Activated T-helper 1 cell treated with Interleukin-2 at 50 U/mL for 16 hours (primary cell): ENCODE measurements at places on chromosomes 13 and 19.

- no peak for DNase-seq
These were observed 49.6 kb downstream of the ABCC4 start for GRCh38 chr13:95251641-95252040.

DNA sequence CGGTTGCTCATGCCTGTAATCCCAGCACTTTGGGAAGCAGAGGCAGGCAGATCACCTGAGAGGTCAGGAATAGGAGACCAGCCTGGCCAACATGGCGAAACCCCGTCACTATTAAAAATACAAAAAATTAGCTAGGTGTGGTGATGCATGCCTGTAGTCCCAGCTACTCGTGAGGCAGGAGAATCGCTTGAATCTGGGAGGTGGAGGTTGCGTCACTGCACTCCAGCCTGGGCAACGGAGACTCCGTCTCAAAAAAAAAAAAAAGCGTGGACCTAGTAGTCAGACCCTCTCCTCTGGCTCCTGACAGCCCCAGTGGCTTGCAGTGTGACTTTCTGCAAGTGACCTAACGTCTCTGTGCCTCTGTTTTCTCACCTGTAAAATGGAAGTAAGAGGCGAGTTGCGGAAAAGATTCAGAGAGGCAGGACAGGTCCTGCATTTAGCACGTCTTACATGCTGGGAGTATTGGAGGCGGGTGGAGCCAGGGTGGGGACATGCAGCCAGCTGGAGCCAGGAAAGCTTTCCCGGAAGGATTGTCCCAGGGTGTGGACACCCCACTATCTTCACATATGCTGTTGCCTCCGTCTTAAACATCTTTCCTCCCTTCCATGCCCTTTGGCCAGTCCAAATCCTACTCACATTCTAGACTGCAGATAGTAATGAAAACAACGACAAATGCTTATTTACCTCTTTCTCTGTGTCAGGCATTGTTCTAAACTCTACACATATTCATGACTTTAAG, 2.9 kb downstream of the TUBB4A start:
- no peak for DNase-seq

DNA sequence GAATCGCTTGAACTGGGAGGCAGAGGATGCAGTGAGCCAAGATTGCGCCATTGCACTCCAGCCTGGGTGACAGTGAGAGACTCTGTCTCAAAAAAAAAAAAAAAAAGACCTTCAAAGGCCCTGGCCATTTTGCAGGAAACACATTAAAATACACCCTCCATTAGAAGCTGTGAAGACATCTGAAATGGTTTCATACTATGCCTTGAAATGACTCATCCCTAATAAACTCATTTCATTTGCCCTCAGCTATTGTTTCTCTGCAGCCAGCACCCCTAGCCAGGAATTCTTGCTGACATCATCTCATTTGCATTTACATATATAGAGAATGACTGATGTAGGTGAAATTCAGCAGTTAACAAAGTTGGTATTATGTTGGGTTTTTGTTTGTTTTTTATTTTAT, 8.7 kb downstream of the EML2 start:
- no peak for DNase-seq

GRCh38 chr19:47447470-47448359, 24.0 kb downstream of the SLC8A2 start:
- no peak for DNase-seq

GRCh38 chr13:111924678-111925075, 142.3 kb upstream of the SOX1 start:
- no peak for DNase-seq

DNA sequence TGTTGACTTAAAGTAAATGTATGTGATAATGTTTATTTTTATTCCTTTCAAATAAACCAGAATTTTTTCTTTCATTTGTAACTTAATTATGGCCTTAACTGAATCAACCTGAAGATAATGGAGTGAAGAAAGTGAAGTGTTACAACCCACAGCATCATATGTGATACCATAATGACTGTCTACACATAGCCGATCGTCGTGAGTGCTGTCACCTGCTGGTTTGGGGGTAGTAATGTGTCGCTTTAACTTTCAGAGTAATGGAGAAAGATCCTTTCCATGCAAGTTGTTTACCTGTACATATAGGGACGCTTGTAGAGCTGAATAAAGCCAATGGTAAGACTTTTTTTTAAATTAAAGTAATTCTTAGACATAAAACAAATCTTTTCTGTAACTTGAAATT, 9.9 kb downstream of the CDC16 start:
- no peak for DNase-seq

- DNase-seq: no peak
These were observed 21.5 kb downstream of the CYP4F22 start for GRCh38 chr19:15529774-15530372.

DNA sequence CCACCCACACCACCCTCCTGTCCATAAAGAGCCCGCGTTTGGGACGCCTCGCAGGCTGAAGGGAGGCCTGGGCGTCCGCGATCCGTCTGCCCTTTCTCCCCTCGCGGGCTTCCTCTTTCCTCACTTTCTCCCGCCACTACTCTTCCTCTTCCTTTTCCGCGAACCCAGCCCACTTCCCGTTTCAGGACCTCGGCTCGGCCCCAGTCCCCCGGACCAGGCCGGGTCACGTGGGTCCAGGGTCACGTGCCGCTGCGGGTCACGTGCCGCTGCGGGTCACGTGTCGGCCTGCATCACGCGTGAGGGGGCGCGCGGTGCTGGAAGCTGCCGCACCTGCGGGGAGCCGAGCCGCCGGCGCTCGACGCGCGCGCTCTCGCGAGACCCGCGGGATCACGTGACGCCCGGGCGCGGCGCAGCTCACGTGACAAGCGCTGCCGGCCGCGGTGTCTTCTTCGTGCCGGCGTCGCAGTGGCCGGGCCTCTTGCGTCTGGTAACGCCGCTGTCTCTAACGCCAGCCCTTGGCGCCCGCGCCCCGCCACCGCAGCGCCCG, at the start of gene LAMP1:
TSS of gene LAMP1 (plus strand) at position 417 of the 547 bp plus-strand sequence. CDS start 196 bp downstream, outside the sequence.
- peak; percentile 99 for DNase-seq

DNA sequence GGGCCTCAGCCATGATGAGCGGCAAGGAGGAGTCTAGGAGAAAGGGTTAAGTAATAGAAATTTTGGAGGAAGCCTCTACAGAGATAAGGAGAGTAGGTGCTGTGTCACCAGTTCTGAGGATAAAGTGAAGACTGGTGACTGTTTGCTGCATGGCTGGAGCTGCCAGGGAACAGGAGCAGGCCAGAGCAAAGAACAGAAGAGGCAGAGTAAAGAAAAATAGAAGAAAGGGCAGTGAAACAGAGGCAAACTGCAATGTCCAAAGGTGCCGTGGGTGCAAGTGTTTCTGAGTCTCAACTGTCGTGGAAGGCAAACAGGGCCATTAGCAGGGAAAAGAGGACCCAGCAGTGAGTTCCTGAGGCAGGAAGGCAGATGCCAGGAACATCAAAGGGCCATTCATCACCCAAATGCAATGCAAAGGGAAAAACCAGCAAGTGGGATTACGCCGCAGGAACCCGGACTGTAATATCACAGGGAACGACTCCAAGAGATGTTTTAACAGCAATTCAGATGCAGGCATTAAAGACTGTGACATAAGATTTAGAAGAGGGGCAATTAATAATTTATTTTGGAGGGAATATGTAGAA, 318.3 kb downstream of the FOXO1 start:
- no peak for DNase-seq

GRCh38 chr13:100842136-100842535, 167.5 kb upstream of the TMTC4 start:
- DNase-seq: no peak

DNA sequence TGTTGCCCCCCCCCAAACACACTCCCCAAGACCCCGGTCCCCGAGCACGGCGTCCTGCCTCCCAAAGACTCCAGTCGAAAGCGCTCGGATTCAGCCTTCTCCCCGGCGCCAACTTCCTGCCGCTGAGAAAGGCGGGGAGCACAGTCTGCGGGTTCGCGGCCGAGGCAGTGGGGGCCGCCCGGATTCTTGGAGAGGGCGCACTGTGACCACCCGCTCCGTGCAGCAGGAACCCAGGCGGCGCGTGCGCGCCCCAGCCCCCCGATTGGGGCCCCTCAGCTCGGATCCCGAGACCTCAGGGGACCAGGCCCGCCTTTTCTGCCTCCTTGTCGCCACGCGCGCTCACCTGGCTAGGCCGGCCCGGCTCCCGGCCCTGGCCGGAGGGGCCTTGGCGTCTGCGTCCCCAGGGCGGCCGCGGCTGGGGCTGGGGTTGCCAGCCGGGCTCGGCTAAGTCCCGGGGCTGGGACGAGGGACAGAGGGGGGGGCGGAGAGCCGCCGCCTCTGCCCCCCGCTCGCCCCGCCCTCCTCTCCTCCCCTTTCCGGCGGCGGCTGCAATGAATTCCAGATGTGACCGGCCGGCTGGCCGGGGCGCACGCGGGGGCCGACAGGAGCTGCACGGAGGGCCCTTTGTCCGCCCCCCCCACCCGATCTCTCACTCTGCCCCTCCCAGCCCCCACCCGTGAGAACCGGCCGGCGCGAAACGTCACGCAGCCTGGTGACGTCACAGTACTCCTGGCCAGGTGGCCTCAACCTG, at the start of gene S1PR2:
TSS of gene S1PR2 (minus strand) at position 471 of the 751 bp plus-strand sequence. CDS start 6,426 bp downstream, outside the sequence.
- peak; percentile 51 for DNase-seq

- no peak for DNase-seq
These were observed 1.5 kb upstream of the RGCC start for GRCh38 chr13:41455725-41456419.

- no peak for DNase-seq
These were observed 44.4 kb upstream of the NPAS1 start for GRCh38 chr19:46975011-46975924.

DNA sequence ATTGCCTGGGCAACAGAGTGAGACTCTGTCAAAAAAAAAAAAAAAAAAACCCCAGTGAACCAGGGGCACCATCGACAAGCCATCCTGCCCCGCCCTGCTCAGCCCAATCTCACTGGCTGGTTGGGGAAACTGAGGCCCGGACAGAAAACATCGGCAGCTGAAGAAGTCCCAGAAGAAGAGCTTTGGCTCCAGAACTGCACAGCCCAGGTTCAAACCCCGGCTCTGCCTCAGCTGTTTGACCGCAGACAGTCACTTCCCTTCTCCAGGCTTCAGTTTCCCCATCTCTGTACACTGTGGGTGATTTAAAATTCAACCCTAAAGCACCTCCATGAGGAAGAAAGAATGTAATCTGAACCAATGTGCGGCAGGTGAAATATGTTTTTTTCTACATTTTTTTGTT, 9.4 kb upstream of the SEMA6B start:
- no peak for DNase-seq

DNA sequence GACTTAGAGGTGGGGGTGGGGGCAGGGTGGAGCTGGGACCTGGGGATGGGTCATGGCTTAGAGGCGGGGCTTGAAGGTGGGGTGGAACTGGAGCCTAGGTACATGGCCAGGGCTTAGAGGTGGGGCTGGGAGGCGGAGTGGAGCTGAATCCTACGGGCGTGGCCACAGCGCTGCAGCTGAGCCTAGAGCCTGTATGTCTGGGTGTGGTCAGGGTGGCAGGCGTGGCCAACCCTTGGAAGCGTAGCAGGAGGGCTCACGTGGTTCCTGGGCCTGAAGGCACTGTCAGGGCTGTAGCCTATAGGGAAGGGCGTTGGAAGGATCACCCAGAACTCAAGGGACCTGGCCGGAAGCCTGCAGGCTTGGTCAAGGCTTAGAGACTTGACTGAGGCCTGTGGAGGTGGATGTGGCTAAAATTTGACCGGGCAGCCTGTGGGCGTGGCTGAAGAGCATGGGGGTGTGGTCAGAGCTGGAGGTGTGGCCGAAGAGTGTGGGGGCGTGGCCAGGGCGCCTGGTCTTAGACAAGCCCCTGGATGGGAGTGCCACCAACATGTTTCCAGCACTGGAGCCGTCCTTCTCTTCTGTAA, 24.3 kb downstream of the COLGALT1 start:
- no peak for DNase-seq

DNA sequence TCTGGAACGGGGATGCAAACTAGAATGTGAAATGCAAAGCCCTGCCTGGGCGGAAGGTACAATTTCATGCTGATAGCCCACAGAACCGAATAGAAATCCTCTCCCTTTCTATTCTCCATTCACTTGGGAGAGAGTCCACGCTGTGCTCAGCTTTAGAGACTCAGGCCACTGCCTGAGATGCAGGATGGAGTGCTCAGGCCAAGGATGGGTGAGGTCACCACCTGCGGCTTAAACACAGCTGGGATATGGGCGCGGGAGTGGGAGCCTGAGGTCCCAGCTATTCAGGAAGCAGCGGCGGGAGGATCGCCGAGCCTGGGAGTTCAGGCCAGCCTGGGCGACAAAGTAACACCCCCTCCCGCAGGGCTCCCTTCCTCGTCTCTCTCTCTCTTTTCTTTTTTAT, 446 bp upstream of the ZNF83 start:
- DNase-seq: no peak

GRCh38 chr19:51702103-51702824, 9.1 kb downstream of the SPACA6 start:
- DNase-seq: no peak

DNA sequence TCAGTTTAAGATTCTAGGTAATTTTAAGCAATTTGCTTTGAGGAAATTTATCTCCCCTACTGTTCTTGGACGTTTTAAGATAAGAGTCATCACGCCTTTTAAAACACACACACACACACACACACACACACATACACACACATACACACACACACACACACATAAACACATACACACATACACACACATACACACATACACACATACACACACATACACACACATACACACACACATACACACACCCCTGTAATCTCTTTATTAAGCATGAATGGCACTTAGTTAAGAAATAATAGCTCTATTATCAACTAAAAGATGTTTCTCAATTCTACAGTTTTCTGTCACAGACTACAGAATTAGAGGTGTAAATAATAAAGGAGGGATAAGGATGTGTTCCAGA, 49.2 kb downstream of the EFNB2 start:
- DNase-seq: no peak

DNA sequence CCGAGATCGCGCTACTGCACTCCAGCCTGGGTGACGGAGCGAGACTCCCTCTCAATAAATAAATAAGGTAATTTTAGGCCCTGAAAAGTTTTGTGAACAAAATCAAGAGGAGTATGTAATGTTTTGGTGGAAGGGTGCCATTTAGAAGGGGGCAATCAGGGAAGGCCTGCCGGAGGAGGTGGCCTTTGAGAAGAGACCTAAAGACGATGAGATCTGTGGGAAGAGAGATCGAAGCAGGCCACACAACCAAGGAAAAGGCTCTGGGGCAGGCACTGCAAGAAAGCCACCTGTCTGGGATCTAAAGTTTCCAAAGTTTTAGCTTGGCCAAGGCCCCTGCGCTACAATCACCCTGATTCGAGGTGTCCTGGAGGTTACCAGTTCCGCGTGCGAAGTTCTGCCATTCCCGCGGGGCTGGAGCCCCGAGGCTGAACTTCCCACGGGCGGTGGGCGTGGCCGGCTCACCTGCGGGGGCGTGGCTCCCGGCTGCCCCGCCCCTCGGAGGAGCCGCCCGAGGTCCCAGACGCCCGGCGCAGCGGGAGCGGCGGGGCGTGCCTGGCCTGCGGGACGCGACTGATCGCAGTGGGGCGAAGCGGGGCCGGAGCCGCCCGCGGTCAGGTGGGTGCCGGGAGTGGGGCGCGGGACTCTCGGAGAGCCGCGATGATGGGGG, at the start of gene KLC3:
TSS of gene KLC3 (plus strand) at position 519 of the 667 bp plus-strand sequence. CDS start 4,792 bp downstream, outside the sequence.
- DNase-seq: peak; percentile 7

- no peak for DNase-seq
These were observed 7.8 kb upstream of the CEBPG start for GRCh38 chr19:33365691-33366090.

- DNase-seq: no peak
These were observed 313.4 kb upstream of the TMTC4 start for GRCh38 chr13:100987948-100988347.
